EL (cell line): ENCODE measurements at places on chromosomes 6 and 20.

DNA sequence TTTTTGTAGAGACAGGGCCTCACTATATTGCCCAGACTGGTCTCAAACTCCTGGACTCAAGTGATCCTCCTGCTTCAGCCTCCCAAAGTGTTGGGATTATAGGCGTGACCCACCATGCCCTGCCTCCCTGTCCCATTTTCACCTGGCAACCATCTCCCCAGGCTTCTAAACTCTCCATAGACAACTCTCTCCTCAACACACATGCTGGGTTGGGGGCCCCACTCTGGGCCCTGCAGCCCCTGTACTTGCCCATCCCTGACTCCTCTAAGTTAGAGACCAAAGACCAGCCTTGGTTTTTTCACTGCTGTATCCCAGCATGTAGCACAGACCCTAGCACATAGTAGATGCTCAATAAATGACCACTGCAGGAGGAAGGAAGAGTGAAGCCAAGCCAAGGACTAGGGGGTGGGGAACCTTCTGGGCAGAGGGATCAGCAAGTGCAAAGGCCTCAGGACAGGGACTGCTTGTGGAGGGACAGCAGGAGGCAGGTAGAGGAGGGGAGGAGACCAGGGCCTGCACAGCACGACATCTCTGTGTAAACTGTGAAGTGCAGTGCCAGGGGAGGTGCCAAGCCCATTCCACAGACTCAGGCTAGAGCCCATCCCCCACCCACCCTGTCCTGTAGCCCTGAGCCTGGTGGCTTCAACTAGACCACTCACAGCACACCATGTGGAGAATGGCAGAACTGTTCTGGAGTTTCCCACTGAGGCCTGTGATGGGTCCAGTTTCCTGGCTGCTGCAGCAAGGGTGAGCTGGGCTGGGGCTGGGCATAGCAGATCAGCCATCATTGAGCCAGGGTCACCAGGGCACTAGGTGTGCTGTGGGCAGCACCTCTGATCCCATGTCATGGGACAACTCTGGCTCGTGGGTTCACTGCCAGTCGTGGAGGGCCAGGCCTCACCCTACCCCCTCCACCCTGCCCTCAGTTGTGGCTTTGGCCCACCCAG is 3.4 kb upstream of the SRC start:
- no peak for DNase-seq

GRCh38 chr6:40407239-40407638 is 179.9 kb downstream of the LRFN2 start:
- no peak for DNase-seq

DNA sequence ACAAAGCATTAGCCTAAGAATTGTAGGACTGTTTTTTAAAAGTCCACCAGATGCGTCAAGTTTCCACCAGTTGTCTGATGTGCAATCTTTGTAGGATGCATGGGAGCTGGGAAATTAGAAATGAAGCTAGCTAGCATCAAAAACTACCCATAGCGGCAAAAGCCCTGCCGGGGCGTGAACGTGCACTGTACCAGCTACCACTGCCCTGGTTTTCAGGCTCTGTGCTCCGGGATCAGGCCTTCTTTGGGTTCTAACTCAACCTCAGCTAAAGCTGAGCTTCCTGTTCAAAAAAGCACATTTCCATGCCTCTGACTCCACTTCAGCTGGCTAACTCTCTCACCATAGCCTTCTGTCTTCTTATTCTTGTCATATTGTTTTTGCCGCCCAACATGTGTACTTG is 26.9 kb upstream of the FUCA2 start:
- DNase-seq, result no peak

GRCh38 chr20:20181322-20181721 is 129.0 kb downstream of the CFAP61 start:
- DNase-seq, result no peak

DNA sequence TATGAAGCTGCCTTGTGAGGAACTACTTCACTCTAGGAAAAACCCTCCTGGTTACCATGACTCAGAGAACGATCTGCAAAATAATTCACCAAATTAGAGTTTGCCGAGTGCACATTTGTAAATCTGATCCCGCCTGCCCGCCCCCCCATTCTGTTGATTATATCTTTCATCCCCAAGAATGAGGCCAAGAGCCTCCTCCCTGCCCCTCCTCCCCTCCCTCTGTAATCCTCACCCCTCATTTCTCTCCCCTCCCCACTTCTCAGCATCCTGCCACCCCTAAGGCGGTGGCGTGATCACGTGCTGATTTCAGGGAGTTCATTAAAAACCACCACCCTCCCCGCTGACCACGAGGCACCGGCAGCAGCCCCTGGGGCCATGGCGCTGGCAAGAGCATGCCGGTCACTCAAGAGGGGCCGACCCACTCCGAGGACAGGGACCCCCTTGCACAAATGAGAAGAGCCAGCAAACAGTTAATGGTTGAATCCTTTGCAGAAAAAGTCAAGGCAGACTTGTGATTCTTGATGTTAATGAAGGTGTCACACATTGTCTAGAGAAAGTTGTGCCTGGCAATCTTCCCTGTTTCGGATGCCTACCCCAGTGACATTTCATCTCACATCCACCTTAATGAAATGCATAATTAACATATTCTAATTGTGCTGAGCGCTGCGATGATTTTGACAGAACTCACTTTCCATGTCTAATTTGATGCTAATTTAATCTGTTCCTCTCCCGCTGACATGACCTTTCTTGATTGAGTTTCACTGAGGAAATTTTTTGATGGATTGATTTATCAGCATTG is 247.9 kb downstream of the ZNF217 start:
- DNase-seq, result no peak

- no peak for DNase-seq
Observed at GRCh38 chr6:129203190-129203900, 320.4 kb downstream of the LAMA2 start.

- no peak for DNase-seq
Observed at GRCh38 chr20:62181808-62182207, 1.0 kb upstream of the MTG2 start.

- peak; percentile 57 for DNase-seq
Observed at GRCh38 chr6:1596088-1596852, 13.4 kb upstream of the FOXC1 start.

DNA sequence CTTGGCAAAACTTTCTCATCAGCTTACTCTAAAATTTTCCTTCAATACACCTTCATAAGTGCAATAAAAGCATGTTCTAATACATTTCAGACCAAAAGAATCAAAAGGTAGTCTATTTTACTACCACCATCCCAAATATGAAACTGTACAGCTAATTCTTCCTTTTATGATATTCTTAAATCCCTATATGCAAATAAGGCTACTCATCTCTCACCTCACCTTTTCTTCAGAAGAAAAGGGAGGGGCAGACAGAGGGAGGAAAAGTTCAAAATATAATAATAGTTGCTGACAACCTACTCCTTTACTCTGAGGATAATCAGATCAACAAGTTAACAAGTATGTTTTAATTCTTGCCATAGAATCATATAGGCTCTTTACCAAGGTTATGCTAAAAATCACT is 7.4 kb downstream of the C6orf120 start:
- DNase-seq, result no peak

DNA sequence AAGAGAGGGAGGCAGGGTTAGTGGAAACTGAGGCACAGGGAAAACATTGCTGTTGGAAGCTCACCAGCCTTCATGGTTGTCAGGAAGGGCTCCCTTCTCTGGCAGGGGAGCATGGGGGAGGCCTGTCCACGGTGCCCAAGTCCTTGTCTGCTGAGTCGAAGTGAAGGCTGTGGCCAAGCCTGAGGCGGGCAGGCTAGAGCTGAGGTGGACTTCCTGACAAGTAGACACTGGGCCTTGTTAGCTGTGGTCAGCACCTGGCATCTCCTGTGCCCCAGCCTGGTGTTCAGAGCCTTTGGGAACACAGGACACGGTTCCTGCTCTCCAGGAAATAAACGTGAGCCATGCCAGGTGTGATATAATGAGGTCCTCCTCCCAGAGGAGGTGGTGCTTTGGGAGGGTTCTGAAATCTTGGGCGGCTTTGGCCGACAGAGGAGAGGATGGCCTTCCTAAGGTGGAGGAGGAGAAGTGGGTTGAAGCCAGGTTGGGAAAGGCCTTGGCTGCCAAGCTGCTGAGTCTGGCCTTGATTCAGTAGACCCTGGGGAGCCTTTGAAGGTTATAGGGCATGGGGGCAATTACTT is 138.4 kb upstream of the RNF24 start:
- no peak for DNase-seq

DNA sequence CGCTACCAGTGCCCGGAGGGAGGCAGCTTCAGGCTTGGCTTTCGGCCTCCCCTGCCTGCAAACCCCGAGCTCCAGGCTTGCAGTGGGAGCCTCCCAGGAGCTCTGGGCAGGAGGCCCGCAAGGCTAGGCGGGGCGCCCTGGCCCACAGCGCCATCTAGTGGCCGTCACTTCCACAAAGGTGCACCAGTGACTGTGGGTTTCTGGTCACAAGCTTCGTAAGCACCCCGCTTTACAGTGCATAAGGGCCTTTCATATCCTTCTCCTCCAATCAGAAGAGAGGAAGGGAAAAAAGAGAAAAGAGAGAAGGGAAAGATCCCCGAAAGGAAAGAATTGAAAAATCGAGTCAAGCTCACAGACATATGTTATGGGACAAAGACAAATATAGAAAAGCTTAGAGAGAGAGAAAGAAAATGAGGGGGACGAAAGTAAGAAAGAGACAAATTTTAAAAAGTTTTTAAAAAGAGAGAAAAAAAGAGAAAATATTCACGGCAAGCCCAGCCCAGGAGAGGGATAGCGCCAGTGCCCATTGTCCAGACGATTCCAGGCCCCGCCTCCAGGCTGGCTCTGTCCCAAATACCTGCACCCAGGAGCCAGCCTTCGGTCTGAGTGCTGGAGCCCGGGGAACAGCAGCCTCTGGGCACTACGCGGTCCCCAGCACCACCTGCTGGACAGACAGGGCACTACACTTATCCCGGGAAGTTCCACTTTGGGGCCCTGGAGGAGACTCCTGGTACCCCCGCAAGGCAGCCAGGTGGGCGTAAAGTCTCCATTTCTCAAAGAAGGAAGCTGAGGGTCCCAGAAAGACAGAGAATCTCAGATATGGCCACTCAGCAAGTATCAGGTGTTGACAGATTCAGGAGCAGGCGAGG is 207.1 kb downstream of the PREX1 start:
- DNase-seq, result peak; percentile 82

GRCh38 chr6:123575188-123575587 is 61.6 kb downstream of the TRDN start:
- DNase-seq, result no peak

GRCh38 chr20:57829336-57829735 is 119.5 kb upstream of the PMEPA1 start:
- no peak for DNase-seq

- DNase-seq, result no peak
Observed at GRCh38 chr6:81216668-81217067, 535.8 kb downstream of the TENT5A start.

GRCh38 chr6:30515944-30516753 is 26.8 kb downstream of the HLA-E start:
- peak; percentile 94 for DNase-seq

DNA sequence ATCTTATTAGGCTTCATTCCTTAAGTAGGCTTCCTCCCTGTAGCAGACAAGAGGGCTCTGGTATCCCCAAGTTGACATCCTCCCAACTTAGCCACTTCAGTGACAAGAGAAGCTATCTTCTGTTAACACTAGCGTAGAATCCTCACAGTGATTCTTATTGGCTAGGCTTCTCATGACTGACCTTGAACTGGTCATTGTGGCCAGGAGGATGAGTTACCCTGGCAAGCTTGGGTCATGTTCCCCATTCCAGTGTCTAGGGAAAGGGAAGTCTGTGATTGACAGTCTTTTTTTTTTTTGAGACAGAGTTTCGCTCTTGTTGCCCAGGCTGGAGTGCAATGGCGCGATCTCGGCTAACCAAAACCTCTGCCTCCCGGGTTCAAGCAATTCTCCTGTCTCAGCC is 7.1 kb downstream of the CDKAL1 start:
- no peak for DNase-seq

DNA sequence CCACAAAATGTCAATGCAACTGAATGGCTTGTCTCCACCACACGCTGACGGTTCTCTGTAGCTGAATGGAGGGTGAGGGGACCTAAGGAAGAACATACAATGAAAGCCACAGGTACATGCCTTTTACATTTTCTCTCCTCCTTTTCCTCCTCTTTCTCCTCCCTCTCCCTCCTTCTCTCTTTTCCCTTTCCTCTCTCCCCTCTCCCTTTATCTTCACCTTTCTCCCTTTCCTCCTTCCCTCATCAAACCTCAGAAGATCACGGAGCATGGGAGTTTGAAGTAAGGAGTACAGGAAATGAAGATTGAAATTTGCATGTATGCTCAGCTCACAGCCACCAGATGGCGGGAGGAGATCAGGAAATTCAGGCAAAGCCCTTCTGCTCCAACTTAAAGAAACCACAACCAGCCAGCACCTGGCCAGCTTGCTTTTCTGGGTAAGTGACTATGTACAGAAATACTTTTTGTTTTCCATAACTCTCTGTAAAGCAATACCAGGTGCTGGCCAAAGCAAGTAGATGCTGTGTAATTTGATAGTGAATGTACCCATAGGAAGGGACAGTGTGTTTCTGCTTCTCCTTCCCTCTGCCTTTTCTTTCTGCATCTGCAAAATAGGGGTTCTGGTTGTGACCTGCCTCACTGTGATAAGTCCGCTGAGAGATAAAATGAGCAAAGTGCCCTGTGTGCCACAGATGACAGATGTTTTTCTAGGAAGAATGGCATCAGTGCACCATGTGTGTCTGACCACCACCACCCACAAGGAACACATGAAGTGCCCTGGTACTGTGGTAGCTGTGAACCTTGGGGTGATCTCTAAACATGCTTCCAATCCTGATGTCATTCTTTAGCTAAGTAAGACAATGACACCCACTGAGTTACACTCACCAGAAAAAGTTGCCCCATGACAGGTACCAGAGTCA is 18.6 kb upstream of the FOXO3 start:
- DNase-seq, result peak; percentile 73

DNA sequence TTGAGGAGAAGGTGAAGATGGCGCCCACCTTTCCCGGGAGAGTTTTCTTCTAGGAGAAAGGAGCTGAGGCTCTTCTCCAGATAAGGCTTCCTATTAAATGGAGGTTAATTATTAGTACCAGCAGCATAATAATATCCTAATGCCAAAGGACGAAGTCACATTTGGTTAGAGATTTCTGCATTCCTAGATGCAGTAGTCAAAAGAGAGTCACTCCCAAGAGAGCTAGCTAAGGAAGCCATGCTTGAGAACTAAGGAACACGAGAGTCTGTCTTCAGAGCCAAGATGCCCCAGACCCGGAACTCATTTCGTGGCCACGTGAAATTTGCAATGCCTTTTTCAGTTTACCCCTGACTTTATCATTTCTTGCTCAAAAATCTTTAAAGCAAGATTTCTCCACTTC is 132.7 kb downstream of the TSHZ2 start:
- DNase-seq, result no peak

DNA sequence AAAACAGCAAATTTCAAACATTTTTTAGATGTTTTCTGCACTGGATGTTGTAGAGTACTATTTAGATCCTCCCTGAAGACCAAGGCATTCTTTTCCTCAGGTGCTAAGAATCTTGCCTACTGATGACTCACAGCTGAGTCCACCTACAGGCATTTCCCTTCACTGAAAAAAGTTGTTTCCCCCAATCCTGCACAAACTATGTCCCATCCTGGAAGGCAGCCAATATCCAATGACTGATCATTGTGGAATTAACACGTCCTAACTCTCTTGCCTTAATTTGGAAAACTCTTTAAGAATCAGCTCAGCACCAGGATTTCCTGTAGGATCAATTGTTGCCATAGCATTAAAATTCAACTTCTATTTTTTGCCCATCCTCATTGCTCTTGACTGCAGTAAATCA is 268.4 kb upstream of the IRAK1BP1 start:
- DNase-seq, result peak; percentile 99
